ENCODE measurements at places on chromosomes 5 and 9.

DNA sequence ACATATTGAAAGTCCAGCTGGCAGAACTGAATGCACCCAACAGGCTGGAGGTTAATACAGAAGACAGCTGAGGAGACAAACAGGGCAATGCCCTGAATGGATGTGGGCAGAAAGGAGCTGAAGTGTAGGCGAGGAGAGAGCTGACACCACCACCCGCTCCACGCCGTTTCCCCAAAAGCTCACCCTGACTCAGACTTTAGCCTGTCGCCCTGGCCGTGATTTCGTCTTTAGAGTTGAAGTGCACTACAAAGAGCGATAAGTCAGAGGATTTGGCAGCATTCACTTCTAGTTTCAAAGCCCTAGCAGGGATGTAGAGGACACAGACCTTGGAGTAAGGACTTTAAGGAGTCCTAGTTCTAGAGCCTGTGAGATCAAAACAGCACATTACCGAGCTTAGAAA lies 2.2 kb upstream of the ERAP1 start:
- no peak for DNase-seq

DNA sequence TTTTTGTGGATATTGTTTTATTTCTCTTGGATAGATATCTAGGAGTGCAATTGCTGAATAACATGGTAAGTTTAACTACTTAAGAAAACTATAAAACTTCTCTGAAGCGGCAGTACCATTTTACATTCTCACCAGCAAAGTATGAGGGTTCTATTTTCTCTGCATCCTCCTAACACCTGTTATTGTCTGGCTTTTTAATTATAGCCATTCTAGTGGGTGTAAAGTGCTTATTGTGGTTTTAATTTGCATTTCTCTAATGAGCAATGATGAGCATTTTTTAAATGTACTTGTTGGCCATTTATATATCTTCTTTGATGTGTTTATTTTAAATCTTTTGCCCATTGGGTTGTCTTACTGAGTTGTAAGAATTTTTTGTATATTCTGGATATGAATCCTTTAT lies 28.7 kb downstream of the SMIM32 start:
- no peak for DNase-seq

DNA sequence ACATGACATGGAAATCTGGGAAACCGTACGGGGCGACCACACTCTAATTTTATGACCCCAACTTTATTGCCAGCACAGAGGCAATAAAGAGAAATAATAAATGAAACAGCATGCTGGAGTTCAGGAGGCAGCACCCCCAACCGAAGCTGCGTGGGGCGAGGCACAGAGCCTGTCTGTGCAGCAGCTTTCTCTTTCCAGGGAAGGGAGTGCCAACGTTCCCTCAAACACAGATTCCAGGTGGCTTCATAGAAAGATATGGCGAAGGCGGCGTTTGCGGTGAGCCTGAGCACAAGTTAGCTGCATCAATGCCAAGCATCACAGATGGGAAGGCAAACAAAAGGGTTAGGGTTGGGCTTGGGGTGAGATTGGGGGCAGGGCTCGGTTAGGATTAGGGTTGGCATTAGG lies 114.8 kb downstream of the HSD17B3 start:
- DNase-seq, result no peak

DNA sequence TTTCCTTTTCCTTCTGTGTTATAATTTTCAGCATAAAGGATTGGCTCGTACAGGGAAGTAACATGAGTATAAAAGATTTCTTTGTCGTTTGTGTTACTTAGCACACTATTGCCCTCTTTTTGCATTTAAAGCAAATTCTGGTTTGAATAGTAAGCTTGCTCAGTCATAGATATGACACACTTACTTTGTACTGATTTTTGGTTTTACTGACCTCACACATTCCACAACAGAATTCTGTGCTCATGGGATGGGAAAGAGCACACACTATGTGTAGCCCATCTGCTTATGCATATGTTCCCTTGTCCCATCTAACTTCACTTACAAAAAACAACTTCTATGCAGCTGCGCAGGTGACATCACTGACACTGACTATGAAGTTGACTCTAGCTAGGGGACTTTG lies 111.9 kb upstream of the MTAP start:
- no peak for DNase-seq

DNA sequence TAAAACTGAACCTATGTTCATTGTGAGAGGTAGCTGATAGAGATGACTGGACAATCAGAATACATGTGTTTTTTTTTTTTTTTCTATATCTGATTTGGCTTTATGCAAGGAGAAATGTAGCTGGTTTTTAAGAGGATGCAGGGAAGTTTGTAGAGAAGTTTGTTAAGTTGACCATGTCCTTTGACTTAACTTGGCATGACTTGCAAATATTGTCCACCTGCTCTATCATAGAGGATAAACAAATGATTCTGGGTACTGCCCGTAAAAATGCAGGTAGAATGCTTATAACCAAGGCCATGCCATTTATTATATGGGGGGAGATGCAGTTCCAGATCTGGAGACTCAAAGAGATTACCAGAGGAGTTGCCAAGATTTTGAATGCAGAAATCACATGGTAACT lies 13.7 kb upstream of the NNT start:
- DNase-seq, result no peak

- DNase-seq, result no peak
Observed at GRCh38 chr5:73654171-73654811, 28.3 kb downstream of the ARHGEF28 start.

DNA sequence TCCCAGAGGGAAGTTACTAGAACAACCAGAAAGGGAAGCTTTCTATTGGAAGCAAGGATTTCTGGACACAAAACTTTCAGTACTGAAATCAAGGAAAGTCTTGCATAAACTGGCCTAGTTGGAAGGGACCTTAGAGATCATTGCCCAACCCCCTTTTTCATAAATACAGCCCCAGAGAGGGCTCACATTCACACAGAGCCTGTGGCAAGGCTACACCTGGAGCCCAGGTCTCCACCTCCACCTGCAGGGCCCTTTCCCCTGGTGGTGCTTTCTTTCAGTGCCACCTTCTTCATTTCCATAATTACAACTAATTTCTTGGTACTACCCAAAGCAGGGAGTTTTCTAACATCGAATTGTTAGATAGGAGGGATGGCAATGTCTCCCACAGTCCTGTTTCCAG lies 85.7 kb downstream of the ADRB2 start:
- no peak for DNase-seq

DNA sequence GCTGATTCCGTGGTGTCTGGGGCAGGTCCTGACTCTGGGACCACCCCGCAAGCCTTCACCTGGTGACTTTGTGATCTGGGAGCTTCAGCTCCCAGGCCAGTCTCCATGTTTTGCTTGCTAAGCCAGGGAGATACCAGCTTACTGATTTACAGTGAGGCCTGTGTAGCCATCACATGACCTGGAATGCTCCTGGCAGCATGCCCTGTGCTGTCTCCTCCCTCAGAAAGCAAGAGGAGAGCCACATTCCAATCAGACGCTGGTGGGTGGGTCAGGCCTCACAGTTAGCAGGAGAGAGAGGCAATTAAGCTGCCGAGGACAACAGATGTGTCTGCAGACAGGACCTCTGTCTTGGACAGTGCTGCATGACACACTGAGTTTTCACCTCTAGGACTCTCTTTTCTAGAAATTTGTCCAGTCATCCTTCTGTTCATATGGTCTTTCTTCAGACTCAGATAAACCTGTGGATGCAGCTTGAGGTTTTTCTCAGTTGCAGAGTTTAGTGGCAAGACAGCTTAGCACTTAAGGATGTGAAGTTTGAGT lies 24.4 kb upstream of the GRPEL2 start:
- DNase-seq, result peak; percentile 71

- DNase-seq, result no peak
Observed at GRCh38 chr9:14300040-14300439, 13.9 kb downstream of the NFIB start.

- no peak for DNase-seq
Observed at GRCh38 chr9:99222416-99223270, 561 bp downstream of the SEC61B start.

GRCh38 chr9:129737479-129738274 lies 15.2 kb downstream of the PTGES start:
- DNase-seq, result peak; percentile 80

- DNase-seq, result no peak
Observed at GRCh38 chr5:152193391-152194107, 211.5 kb downstream of the NMUR2 start.

GRCh38 chr5:98428806-98429205 lies 344.7 kb upstream of the RGMB start:
- no peak for DNase-seq

GRCh38 chr9:128078504-128079434 lies 10.7 kb downstream of the SLC25A25 start:
- no peak for DNase-seq

DNA sequence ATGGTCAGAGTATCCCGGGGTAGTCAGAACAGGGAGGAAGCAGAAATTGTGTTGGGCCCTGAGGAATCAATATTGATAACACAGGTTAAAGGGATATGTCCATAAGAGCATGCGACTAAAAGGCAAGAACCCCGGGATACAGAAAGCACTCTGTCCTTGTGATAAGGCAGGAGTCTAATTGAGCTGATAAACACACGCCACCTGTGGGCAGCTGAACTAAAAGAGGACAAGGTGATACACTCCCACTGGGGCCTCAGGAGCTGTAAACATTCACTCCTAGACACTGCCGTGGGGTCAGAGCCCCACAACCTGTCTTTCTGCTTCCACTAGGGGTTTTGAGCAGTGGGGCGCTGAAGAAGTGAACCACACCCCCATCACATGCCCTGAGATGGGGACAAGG lies 144.7 kb upstream of the MPDZ start:
- DNase-seq, result no peak

DNA sequence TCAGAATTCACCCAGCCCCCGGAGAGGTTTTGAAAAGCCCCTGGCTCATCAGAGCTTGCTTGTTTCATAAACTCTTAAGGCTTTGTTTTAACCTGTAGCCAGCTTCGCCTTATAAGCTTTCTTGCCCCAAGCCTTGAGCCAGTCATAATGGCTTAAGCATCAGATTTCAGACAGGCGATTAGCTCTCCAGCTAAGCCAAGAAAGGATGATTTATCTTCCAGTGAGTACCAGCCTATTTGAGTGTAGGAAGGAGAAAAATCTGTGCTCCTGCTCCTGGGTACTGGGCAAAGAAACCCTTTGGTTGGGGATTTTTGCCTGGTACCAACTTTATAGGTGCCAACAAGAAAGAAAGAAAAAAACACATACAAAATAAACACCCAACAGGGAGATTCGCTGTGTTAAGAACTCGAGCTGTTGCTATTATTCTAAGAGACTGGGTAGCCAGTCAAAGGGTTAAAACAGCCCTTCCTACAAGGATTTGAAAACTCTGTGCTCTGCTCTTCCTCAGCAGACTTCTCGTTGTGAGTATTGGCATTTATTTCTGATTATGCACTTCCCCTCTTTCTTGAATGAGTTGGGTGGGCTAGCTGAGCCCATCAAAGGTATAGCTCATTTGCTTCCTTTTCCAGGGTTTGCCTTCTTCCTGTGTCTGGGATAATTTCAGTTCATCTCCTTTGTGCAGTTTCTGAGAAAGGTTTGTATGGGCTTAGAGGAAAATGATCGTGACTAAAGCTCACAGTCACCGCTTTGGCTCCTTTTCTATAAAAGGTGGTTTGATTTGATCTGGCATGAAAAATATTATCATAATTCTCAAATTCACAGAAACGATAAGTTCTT lies 157.2 kb upstream of the DMRT1 start:
- DNase-seq, result no peak

Measured in NCI-H774 (cell line).